ENCODE measurements at places on chromosomes 4 and X.

DNA sequence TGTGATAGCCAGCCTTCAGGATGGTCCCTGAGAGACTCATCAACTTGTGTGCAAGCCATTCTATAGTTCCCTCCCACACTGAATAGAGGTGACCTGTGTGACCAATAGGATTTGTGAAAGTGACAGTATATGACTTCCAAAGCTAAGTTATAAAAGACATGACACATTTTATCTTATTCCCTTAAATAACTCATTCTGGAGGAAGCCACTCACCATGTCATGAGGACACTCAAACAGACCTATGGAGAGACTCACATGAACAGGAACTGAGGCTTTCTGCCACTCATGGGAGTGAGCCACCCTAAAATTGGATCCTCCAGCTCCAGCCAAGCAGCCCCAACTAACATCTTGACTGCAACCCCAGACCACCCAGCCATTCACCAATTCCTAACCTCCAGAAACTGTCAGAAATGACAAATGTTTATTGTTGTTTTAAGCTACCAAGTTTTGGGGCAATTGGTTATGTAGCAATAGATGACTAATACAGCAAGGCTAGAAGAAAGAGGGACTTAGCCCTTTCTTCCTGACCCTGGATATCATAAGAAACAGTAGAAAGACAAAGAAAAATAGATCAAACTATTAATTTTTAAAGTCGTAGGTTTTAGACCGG is 9.0 kb upstream of the CHIC2 start:
- DNase-seq: no peak

DNA sequence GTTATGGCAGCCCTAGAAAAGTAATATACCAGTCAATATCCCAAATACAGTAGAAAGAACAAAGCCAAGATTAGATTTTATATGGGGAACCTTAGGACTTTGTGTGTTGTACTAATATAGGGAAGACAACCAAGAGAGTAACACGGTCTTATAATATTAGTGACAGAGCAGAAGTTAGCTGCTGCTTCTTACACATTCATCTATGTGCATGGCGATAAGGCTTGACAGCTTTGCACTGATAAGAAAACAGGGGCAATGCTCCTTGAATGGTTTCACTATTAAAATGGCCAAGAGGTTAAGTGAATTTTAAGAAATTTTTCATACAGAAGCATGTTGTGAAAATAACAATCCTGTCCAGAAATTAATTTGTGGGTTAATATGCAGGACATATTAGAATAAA is 521.6 kb downstream of the CCSER1 start:
- DNase-seq: no peak

DNA sequence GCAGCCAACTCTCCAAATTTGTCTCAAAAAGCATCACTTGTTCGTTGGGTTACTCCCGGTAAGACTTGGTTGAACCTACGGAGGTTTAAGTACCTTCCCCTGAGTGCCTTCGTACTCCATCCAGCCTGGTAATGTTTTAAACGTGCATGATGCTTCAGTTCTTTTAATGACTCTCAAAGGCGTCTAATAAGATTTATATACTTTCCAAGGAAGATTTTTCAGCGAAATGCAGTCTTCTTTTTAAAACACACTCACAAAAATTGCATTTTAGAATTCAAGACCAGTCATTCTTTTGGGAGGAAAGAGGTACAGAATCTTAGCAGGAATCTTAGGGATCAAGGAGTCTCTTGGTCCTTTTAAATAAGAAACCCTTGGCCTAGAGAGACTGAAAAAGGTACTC is 430 bp upstream of the TRPC3 start:
- no peak for DNase-seq

- DNase-seq: no peak
Measured at GRCh38 chrX:41602816-41603345, 85.9 kb upstream of the GPR34 start.

DNA sequence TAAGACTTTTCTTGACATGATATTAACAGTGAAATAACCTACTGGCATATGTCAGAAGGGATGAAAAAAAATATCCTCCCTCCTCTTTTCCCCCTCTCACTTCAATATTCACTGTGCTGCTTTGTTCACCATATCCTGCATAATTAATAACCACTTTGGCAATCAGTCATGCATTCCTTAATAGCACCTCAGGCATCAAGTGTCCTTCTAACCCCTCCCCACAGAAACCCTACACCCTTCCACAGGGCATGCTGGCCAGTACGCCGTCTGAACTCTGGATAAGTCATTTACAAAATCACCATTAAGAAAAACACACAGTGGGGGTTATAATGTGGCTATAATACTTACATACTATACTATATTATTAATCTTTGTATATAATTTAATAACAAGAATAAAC is 165.9 kb downstream of the PDGFC start:
- no peak for DNase-seq

DNA sequence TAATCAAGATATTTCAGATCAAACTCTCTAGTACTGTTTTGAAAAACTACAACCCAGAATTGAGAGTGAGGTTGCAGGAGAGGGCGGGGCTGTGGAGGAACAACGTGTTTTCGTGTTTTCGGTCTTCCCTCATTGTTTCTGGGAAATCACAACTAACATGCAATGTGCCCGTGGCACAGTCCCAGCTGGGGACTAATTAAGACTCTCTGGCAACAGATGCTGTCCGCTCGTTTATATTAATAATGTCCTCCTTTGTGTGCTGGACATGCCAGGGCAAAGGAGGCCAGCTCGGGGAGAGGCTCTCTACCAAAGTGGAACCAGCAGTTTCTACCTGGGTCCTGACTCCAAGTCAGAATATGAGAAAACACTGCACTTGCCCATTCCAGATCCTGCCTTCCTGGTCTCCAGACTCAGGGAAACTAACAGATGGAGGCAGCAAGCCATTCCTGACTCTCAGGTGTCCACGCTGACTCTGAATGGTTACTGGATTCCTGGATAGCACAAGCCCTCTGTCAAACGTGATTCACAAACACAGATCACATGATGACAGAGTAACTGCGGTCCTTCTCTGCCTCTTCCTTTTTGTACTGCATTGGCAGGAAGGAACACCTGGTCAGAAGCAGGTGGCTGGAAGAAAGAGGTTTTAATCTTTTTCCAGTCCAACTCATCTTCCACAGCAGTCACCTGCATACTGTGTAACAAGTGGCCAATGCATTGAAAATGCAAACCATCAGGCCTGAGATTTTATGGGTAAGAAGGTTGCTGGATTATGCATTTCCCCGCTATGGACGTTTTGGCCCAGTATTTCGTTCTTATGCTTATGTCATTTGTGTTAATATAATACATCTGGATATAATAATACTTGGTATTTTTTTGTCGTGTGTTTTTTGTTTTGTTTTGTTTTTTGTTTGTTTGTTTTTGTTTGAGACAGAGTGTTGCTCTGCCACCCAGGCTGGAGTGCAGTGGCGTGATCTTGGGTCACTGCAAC is 65.0 kb downstream of the COQ2 start:
- DNase-seq: no peak

- no peak for DNase-seq
Measured at GRCh38 chrX:120718969-120719368, 89.1 kb upstream of the C1GALT1C1 start.

DNA sequence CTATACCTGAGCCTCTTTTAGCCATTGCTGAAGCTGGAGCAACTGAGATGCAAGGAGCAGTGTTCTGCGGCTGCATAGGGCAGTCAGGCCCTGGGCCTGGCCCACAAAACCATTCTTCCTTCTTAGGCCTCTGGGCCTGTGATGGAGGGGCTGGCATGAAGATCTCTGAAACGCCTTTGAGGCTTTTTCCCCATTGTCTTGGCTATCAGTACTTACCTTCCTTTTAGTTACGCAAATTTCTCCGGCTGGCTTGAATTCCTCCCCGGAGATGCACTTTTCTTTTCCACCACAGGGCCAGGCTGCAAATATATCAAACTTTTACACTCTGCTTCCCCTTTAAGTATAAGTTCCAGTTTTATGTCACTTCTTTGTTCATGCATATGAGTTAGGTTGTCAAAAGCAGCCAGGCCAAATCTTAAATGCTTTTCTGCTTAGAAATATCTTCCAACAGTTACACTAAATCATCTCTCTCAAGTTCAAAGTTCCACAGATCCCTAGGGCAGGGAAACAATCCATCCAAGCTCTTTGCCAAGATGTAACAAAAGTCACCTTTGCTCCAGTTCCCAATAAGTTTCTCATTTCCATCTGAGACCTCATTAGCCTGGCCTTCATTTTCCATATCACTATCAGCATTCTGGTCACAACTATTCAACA is 194.4 kb upstream of the PCDH7 start:
- DNase-seq: no peak

DNA sequence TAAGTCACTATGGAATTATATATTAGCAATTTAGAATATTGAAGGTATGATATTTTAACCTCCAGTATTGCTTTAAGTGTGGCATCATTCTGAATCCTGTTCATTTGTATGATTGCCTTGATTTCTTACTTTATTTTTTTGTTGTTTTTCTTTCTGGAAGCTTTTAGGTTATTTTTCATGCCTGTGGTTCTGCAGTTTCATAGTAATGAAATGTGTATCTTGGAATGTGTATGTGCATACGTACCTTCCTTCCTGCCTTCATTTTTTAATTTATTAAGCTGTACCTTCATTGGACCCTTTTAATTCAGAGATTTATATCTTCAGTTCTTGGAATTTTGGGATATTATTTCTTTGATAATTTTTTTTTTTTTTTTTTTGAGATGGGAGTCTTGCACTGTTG is 22.1 kb downstream of the CPEB2 start:
- no peak for DNase-seq

- no peak for DNase-seq
Measured at GRCh38 chrX:103158317-103158621, 56.6 kb upstream of the BEX4 start.

GRCh38 chr4:143514901-143515300 is 1.4 kb downstream of the SMARCA5 start:
- DNase-seq: no peak

GRCh38 chr4:94455081-94455480 is 3.3 kb downstream of the PDLIM5 start:
- DNase-seq: no peak

DNA sequence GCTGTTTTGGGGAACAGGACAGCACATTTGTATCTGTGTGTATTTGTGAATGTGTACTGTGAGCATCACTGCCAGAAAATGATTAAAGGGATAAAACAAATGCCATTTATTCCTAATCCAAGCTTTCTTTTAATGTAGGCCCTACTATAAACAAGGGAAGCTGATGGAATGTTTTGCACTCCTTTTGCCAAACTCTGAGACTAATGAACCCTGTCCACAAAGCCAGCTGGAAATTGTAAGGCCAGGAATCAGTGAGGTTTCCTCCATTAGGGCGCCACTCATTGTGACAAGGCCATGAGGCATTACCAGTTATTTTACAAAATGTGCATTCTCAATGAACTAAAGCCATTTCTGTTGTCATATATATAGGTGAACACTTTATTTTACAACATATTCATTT is 163.0 kb upstream of the NAP1L5 start:
- DNase-seq: no peak

- no peak for DNase-seq
Measured at GRCh38 chr4:72205298-72205697, 173.5 kb downstream of the NPFFR2 start.

DNA sequence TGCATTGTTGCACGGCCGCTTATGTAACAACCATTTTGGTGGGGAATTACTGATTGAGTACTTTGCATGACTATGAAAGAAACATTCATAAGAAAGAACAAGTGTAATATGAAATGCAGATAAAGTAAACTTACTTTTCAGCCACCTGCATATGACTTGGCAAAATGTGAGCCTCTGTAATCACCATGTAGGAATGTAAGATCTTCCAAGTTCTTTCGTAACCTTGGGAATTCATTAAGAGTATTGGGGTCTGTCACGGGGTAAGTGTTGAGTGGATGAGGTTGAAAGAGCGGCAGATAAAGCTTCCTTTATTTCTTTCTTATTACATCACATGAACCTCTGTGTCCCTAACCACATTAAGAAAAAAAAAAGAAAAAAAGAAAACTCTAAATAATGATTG is 348.5 kb upstream of the NR3C2 start:
- DNase-seq: no peak

DNA sequence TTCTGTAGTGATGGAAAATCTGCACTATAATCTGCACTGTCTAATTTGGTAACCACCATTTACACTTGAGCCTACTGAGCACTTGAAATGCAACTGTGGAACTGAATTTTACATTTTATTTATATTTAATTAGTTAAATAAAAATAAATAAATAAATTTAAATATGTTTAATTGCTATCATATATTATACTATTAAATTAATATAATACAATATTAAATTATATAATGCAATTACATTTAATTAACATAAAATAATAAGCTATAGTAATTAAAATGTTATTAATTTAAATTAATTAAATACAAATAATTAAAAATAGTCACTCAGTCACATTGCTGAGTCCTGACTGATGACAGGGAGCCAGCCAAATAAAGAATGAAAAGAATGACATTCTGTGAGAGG is 170.2 kb upstream of the F9 start:
- DNase-seq: no peak

GRCh38 chr4:18155067-18156041 is 133.8 kb upstream of the LCORL start:
- DNase-seq: no peak

GRCh38 chrX:19555683-19556082 is 40.4 kb upstream of the MAP3K15 start:
- no peak for DNase-seq

- DNase-seq: no peak
Measured at GRCh38 chrX:6885909-6886308, 261.6 kb upstream of the STS start.

GRCh38 chrX:132171881-132172280 is 44.1 kb upstream of the FRMD7 start:
- no peak for DNase-seq

DNA sequence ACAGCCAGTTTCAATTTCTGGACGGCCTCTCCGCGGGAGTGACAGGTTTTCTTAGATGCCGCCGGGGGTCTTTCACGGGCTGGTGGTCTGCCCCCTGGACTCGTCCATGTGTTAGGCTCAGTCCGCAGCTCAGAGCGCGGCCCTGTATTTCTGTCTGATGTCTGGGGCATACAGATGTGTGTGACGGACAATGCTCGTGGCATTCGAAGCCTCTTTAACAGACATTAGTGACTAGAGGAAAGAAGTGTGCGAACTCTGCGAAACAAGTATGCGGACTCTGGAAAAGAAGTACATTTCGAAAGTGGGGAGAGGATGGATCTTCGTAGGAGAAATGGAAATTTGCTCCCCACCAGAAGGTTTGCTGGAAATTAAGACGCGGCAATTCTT is 793 bp upstream of the DCUN1D4 start:
- no peak for DNase-seq

Data from H1 (cell line).